ENCODE measurements at places on chromosomes 1 and 21. TPM values are rescaled to one million over a fixed set of nuclear protein-coding genes. Genes with fewer than 3 reads are reported as not detected.

Gene HNRNPR
- total RNA-seq: 143 TPM

Gene HTR1D
- total RNA-seq: 0.66 TPM

Gene HOOK1
- total RNA-seq: 12.1 TPM

Gene TACSTD2
- 0.20 TPM for total RNA-seq

Gene MTARC2
- total RNA-seq: 16.5 TPM

Data from spinal cord (tissue), 10 donors.